ENCODE measurements at places on chromosomes 7 and 10. TPM values are rescaled to one million over a fixed set of nuclear protein-coding genes. Genes with fewer than 3 reads are reported as not detected.

DNA sequence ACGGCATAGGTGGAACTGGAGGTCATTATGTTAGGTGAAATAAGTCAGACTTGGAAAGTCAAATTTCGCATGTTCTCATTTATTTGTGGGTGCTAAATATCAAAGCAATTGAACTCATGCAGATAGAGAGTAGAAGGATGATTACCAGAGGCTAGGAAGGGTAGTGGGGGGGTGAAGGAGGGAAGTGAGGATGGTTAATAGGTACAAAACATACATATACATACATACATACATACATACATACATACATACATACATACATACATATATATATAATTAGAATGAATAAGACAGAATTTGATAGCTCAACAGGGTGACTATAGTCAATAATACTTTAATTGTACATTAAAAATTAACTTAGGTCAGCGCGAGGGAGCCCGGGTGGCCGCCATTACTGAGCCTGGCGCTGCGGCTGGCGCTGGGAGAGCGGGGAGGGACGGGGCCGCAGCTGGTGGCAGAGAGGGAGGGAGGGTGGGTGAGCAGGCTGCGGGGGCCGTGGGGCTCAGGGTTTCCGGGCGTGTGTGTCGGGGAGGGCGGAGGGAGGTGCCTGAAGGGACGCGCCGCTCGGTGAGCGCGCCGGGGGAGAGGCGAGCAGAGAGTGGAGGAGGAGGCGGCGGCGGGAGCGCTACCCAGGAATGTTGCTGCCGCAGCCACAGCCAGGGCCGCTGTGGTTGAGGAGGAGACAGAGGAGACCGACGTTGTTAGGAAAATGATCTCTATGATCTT is 85.8 kb upstream of the EGFR start:
- peaks cover 35% of the 10 kb centered on the region for H3K27me3 ChIP-seq
- no peak overlapping the region for H3K27ac ChIP-seq
- no peak for DNase-seq

The TLL2 gene
- 0.09 TPM for total RNA-seq

- peaks cover 28% of the 10 kb centered on the region for H3K36me3 ChIP-seq
- no peaks in the 10 kb centered on the region for H3K4me1 ChIP-seq
- H3K27me3 ChIP-seq = no peaks in the 10 kb centered on the region
- no peak for DNase-seq
- H3K27ac ChIP-seq = no peak overlapping the region
Observed at GRCh38 chr10:125766511-125766910, 9.1 kb downstream of the MMP21 start.

The OR2A42 gene
- total RNA-seq = not detected

DNA sequence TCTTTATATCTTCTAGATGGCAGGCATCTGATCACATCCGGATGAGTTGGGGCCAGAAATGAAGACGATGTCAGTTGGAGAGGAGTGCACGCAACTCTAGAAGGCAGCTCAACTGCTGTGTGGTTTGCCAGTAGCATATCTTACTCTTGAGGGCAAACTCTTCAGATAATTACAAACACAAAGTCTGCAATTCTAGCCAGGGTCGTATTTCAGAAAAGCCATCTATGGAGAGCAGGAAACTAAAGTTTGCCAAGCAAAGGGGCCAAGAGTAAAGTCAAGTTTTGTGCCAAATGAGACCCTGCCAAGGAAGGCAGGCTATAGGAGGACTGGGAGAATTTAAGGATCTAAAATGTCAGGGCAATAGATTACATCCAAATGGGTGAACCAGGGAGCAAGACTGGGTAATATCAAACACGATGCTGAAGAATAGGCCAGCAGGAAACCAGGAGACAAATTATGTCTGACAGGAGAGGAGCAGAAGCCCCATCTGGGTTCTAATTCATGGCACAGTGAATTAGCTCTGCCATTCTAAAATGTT is 312.5 kb upstream of the SEMA3C start:
- H3K27ac ChIP-seq = no peak overlapping the region
- no peak overlapping the region for H3K4me3 ChIP-seq

- H3K4me3 ChIP-seq = no peak overlapping the region
- no peak for DNase-seq
- no peaks in the 10 kb centered on the region for H3K36me3 ChIP-seq
- no peaks in the 10 kb centered on the region for H3K27me3 ChIP-seq
- no peaks in the 10 kb centered on the region for H3K4me1 ChIP-seq
Observed at GRCh38 chr10:10533437-10533836, 484.2 kb upstream of the CELF2 start.

The HBP1 gene
- 30.5 TPM for total RNA-seq

The VIPR2 gene
- total RNA-seq = 0.09 TPM

GRCh38 chr7:50803359-50804337 is 21.0 kb upstream of the GRB10 start:
- H3K4me3 ChIP-seq = no peak overlapping the region
- peaks cover 8% of the 10 kb centered on the region for H3K27me3 ChIP-seq
- no peaks in the 10 kb centered on the region for H3K36me3 ChIP-seq

GRCh38 chr7:6608081-6608480 is 7.3 kb upstream of the ZNF853 start:
- H3K27ac ChIP-seq = no peak overlapping the region
- H3K27me3 ChIP-seq = no peaks in the 10 kb centered on the region
- H3K4me3 ChIP-seq = no peak overlapping the region
- peaks cover 20% of the 10 kb centered on the region for H3K36me3 ChIP-seq
- DNase-seq = no peak
- no peaks in the 10 kb centered on the region for H3K4me1 ChIP-seq

DNA sequence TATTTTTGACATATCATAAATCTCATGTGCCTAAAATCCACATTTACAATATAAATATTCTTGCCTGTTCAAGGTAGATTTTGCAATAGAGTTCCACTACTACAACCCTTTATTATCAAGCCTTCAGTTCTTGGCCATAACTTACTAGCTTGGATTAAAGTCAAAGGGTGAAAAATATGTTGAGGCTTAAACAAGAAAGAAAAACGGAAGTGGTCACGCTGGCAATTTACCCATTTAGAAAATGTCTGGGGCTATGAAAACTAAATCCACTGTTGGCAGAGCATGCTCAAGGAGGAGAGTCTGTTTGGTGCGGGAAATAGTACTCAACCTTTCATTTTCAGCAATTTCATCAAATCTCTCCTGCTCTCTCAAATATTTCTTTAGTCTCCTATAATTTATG is 209.8 kb upstream of the RHOBTB1 start:
- no peak overlapping the region for H3K27ac ChIP-seq
- DNase-seq = no peak

GRCh38 chr10:88896994-88897853 is 17.2 kb downstream of the STAMBPL1 start:
- peak; percentile 75 for DNase-seq
- peak overlapping the region; percentile 44 for H3K4me3 ChIP-seq
- no peaks in the 10 kb centered on the region for H3K27me3 ChIP-seq
- H3K27ac ChIP-seq = peak overlapping the region; percentile 91
- H3K36me3 ChIP-seq = peaks cover 44% of the 10 kb centered on the region

GRCh38 chr10:54745436-54745835 is 55.6 kb downstream of the PCDH15 start:
- H3K27me3 ChIP-seq = no peaks in the 10 kb centered on the region
- H3K4me3 ChIP-seq = no peak overlapping the region
- no peaks in the 10 kb centered on the region for H3K4me1 ChIP-seq

DNA sequence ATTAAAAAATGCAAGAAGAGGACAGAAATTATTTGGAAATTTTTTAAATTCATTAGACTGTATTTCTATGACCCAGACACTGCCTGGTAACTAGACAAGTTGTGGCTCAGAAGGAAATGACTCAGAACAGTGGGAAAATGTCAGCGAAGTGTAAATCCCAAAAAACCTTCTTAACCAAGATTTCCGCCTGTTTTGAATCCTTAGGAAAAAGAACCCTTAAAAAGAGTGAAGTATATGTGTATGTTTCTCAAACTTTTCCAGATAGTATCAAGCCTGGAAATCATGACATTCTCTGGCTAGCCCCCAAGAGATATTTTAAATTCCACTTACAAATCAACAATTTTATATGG is 42.7 kb upstream of the PLXNA4 start:
- H3K27me3 ChIP-seq = peaks cover 2% of the 10 kb centered on the region
- no peaks in the 10 kb centered on the region for H3K4me1 ChIP-seq
- no peak for DNase-seq
- no peaks in the 10 kb centered on the region for H3K36me3 ChIP-seq

DNA sequence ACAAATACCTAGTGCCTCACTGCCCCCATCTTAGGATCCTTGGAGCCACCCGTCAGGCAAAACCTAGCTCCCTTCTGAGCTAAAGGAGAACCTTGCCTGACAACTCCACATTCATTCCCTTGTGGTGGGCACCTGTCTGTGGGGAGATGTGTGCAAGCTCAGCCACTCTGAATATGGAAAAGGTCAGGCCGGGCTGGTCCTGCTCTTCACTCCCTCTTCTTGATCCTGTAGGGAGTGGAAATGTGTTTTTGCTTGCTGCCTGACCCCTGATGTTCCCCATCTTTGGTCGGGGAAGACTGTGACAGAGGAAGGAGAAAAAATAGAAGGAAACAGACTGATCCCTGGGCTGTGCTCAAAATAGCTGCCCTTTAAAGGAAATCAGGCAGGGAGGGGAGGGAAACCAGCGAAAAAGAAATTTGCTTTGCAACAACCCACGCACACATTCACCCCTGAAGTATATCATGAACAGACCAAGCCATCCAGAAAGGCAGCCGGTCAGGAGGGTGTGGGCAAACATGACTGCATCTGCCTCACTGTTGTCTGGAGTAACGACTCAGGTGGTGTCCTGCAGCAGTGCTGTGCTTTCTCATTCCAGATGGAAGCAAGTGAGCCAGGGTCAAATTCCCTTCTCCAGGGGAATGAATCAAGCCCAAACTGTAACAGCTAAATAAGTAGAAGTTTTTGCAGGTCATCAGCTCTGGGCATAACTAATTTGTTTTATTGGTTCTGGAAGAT is 74.0 kb downstream of the SCRN1 start:
- no peaks in the 10 kb centered on the region for H3K36me3 ChIP-seq
- no peak for DNase-seq
- no peaks in the 10 kb centered on the region for H3K4me1 ChIP-seq
- no peaks in the 10 kb centered on the region for H3K27me3 ChIP-seq
- no peak overlapping the region for H3K4me3 ChIP-seq
- H3K27ac ChIP-seq = no peak overlapping the region

GRCh38 chr7:103735377-103735776 is 254.1 kb downstream of the RELN start:
- DNase-seq = no peak
- H3K4me1 ChIP-seq = no peaks in the 10 kb centered on the region
- H3K36me3 ChIP-seq = no peaks in the 10 kb centered on the region
- no peak overlapping the region for H3K27ac ChIP-seq
- no peak overlapping the region for H3K4me3 ChIP-seq

The AKR1C1 gene
- total RNA-seq = 0.56 TPM

The PRKG1 gene
- not detected for total RNA-seq

GRCh38 chr10:72509206-72509799 is 116.6 kb downstream of the MICU1 start:
- no peak overlapping the region for H3K4me3 ChIP-seq
- no peak overlapping the region for H3K27ac ChIP-seq
- no peaks in the 10 kb centered on the region for H3K27me3 ChIP-seq
- peaks cover 16% of the 10 kb centered on the region for H3K36me3 ChIP-seq
- no peak for DNase-seq
- H3K4me1 ChIP-seq = peaks cover 6% of the 10 kb centered on the region

GRCh38 chr7:80114159-80114558 is 20.5 kb upstream of the GNAI1 start:
- H3K27ac ChIP-seq = no peak overlapping the region
- H3K36me3 ChIP-seq = no peaks in the 10 kb centered on the region
- DNase-seq = no peak

DNA sequence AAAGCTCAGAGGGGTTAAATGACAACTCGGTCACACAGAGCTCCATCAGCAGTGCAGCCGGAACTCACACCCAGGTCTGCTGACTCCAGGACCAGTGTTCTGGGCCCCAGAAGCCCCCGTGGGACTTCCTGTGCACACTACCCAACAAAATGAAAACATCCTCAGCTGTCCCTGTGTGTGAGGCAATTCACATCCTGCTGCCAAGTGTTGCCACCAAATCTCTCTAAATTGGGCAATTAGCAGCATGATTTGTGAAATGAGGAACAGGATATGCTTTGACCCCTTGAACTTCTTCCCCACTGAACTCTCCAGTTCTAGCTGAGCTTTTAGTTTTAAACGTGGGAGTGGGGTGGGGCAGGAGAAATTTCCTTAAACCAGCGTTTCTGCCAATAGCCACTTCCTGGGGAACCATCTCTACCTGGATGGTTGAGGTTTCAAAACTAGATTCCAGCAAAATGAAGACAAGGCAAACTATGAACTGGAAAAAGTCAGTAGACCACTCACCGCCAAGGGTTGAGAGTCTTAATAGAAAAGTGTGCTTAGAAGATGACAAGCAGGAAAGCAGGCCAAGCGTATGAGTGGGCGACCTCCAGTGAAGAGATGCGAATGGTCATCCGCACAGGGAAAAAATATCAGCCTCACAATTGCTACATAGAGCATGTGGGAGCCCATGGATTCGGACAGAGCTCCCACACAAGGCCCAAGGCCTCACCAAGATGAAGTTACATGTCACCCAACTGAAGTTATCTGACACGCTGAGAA is 51.9 kb upstream of the CHST15 start:
- H3K4me3 ChIP-seq = no peak overlapping the region
- no peak overlapping the region for H3K27ac ChIP-seq
- no peaks in the 10 kb centered on the region for H3K36me3 ChIP-seq
- H3K27me3 ChIP-seq = peaks cover 2% of the 10 kb centered on the region
- no peak for DNase-seq

The SND1 gene
- 208 TPM for total RNA-seq

- no peak overlapping the region for H3K4me3 ChIP-seq
- DNase-seq = no peak
- no peak overlapping the region for H3K27ac ChIP-seq
- peaks cover 13% of the 10 kb centered on the region for H3K27me3 ChIP-seq
- H3K4me1 ChIP-seq = no peaks in the 10 kb centered on the region
- no peaks in the 10 kb centered on the region for H3K36me3 ChIP-seq
Observed at GRCh38 chr10:29250066-29250465, 38.8 kb upstream of the LYZL1 start.

The HOXA2 gene
- total RNA-seq = not detected

DNA sequence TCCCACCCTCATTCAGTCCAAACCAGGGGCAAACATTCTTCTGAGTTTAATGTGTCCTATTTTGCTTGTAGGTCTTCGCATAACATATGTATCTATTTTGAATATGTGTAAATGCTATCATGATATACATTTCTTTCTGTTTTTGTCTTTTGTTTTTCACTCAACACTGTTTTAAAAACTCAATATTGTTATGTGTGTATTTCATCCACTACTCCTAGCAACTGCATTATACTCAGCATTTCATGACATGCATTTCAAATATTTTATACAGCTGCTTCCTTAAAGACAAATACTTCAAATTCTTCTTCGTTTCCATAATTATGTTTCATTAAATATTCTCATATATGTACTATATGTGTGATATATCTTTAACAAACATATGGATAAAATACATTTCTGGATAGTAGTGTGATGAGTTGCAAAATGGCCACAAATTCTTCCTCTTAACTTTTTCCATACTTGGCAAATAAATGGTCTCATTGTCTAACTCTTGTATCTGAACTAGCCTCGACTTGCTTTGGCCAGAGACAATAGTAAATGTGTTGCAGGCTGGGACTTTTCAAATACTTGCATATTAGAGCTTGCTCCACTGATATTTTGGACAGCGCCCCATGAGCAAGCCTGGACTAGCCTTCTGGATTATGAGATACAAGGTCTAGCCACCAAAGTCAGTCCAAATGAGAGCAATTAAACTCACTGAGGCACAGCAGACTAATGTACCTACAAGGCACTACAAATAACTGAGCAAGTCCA is 539.7 kb upstream of the KCND2 start:
- DNase-seq = no peak
- no peaks in the 10 kb centered on the region for H3K27me3 ChIP-seq
- no peak overlapping the region for H3K4me3 ChIP-seq
- H3K4me1 ChIP-seq = no peaks in the 10 kb centered on the region
- no peaks in the 10 kb centered on the region for H3K36me3 ChIP-seq

GRCh38 chr10:23725548-23725947 is 286.7 kb downstream of the OTUD1 start:
- no peak overlapping the region for H3K27ac ChIP-seq
- no peak for DNase-seq
- H3K4me3 ChIP-seq = no peak overlapping the region
- no peaks in the 10 kb centered on the region for H3K36me3 ChIP-seq
- H3K4me1 ChIP-seq = peaks cover 3% of the 10 kb centered on the region

All from activated CD8-positive, alpha-beta T cell treated with anti-CD3 and anti-CD28 coated beads for 36 hours (primary cell).